Left renal cortex interstitium (tissue), 4 donors: ENCODE measurements at places on chromosomes 11 and 22.

DNA sequence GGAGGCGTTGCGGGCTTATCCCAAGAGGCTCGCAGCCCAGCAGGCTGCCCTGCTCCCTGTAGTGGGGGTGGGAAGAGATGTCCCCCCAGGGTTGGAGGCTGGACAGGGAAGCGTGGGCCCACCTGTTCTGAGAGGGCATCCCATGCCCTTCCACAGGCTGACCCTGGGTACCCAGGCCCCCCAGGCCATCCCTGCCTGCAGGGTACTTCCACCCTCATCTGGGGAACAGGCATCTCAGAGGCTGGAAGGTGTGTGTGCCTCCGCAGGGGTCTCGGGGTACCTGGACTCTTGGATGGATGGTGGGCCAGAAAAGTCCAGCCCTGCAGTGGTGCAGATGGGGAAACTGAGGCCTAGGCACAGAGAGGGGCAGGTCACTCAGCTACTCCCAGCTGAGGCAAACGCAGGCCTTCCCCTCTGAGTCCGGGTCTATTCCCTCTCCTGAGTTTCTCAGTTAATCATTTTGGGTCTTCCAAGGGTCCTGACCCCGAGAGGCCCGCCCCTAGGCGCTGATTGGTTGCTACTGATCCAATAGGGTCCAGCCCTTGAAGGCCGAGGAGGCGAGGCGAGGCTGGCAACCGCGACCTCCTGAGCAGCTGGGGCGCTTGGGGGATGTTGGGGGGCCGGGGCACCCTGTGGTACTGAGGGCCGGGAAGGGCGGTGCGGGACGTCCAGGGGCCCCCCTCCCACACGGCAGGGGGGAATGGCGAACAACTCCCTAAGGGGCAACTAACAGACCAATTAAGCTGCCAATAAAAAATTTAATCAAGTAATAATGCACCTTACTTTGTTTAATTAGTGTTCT is 23.8 kb downstream of the FLRT1 start:
- DNase-seq = no peak

DNA sequence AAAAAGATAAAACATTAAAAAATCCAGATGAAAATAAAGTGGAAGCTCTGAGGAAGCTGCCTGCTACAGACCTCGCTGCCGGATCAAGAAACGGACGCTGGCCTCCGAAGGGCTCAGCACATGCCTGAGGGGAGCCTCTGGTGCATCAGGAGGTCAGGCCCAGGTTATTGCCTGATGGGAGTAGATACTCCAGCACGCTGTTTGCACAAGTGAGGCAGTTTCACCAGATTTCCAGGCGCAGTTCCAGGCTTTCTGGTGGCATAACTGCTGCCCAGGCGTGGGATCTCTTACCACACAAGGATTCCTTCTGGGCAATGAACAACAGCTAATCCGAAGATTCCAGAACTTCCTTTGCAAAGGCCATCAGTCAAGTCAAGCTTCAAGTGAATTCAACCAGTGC is 154.2 kb downstream of the MPPED1 start:
- DNase-seq = no peak

- DNase-seq = no peak
Measured at GRCh38 chr11:103436131-103436770, 327.0 kb downstream of the DYNC2H1 start.

DNA sequence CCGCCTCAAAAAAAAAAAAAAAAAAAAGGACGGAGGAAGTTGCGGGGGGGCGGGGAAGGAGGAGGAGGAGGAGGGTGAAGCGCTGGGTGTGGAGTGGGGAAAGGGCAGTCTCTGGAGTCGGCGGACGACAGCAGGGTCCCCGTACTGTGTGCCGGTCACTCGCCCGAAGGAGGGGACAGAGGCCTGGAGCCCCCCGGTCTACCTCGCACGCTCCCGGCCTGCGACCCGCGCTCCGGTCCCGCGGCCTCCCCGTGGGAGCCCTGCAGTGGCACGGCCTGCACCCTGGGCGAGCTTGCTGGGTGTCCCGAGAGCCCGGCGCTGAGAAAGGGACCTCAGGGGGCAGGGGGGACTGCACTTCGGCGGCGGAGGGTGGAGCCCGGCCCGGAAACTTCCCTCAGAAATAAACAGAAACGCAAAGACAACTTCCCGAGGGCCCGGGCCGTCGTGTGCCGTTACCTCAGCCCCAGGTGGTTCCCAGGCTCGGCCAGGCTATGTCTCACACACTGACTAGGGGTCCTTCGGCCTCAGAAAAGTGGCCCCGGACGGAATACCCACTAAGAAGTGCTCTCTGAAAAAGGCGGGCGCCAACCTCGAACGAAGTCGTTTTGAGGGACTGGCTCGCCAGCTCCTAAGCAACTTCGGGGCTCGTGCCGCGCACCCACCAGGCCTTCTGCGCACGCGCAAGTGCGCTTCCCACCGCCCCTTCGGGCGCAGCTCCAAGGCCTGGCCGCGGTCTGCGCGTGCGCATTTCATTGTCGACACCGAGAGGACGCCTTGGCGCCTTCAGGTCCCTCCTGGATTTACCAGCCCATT is at the start of gene MAJIN:
Gene MAJIN (minus strand): TSS at position 688 of the 813 bp plus-strand sequence. CDS start 12,703 bp downstream, outside the sequence.
- peak; percentile 84 for DNase-seq

- DNase-seq = no peak
Measured at GRCh38 chr11:13210424-13210823, 67.2 kb upstream of the BMAL1 start.

DNA sequence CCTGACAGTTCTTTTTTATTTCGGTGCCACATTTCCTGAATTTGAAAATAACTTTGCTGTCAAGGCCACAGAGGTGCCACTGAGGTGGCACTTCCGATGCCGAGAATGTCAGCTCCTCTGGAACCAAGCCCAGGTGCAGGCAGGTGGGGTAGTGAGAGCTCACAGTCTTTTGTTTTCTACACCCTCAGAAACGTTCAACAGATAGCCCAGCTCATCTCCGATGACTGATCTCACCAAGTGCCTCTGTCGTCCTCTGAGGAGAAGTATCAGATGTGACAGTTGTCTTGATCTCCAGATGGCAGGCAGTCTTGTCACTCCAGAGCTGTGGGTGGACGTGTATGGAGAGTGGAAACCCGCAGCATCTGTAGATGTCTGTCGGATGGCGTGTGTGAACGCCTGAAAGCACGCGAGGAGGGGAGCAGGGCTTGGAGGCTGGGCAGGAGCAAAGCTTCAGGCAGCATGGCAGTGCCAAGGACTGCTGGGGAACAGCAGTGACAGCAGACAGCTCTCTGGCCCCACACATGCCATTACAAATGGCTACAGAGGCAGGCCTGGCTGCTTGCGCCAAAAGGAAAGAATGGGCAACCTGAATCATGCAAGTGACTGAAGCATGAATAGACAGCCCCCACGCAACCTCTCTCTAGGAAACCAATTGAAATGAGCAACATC is 877.0 kb downstream of the OPCML start:
- DNase-seq = no peak

GRCh38 chr22:46646531-46647215 is 26.5 kb downstream of the GRAMD4 start:
- DNase-seq = no peak

GRCh38 chr11:94326947-94327346 is 22.6 kb downstream of the IZUMO1R start:
- DNase-seq = no peak

- no peak for DNase-seq
Measured at GRCh38 chr11:110433393-110434333, 3.9 kb downstream of the FDX1 start.

GRCh38 chr11:103091064-103091800 is 728 bp downstream of the DCUN1D5 start:
- no peak for DNase-seq

GRCh38 chr11:32152821-32153220 is 61.9 kb downstream of the RCN1 start:
- no peak for DNase-seq

GRCh38 chr11:65204646-65205601 is 23.2 kb downstream of the CAPN1 start:
- DNase-seq = no peak

DNA sequence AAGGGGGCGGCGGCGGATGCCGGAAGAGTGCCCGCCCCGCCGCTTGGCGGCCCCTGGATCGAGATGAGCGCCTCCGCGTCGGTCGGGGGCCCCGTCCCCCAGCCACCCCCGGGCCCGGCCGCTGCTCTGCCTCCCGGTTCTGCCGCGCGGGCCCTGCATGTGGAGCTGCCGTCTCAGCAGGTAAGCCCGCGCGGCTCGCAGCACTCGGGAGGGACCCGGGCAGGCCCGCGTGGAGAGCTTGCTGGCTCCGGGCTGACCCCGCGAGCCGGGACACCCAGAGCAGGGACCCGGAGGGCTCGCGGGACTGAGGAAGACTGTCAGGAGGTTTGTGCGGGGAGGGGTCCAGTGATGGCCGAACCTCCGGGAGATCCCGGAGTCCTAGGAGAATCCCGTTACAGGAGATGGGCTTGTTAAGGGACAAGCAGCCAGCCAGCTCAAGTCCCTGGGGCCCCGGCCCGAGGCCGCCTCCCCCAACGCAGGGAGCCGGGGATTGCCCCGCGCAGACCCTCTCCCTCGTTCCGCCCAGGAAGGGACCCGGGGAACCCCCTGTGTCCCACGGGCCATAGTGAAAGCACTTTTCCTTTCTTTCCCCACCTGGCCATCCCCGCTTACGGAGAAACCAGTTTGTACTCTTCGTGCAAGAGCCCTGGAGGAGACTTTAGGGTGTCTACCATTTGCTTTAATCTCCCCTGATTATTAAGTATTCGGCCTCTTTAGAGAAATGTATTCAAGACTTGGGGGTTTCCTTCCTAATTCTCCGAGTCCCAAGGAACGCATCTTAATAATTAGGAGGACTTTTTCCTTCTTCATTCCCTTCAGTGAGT is 547 bp downstream of the UVRAG start:
- no peak for DNase-seq

DNA sequence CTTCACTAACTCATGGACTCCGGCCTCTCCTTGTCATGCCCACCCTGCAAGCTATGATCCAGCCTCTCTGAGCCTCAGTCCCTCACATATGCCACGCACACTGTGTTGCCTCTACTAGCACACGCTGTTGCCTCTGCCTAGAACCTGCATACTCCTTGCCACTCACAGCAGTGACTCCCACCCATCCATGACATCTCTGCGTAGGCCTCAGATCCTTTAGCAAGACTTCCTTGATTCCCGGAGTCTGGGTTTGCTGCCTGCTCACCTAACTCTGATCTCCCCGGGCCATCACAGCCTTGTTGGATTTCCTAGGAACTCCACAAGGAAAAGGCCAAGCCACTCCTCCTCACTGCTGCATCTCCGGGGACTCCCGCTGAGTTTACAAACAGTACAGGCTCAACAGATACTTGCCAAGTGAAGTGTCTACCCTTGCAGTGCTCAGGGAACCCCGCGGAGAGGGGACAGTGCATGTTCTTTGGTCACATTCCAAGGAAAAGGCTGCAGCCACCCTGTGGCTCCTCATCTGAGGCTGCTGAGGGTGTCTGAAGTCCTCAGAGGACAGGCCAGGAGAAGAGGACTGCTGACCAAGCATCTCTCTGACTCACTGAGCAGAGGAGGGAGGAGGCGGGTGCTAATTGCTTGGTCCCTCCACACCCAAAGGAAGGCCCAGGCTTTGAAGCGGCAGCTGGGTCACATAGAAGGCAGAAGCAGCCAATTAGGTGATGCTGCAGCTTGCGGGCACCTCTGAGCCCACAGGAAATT is 42.4 kb upstream of the NAV2 start:
- DNase-seq = no peak
